ENCODE measurements at places on chromosomes 1 and 21.

DNA sequence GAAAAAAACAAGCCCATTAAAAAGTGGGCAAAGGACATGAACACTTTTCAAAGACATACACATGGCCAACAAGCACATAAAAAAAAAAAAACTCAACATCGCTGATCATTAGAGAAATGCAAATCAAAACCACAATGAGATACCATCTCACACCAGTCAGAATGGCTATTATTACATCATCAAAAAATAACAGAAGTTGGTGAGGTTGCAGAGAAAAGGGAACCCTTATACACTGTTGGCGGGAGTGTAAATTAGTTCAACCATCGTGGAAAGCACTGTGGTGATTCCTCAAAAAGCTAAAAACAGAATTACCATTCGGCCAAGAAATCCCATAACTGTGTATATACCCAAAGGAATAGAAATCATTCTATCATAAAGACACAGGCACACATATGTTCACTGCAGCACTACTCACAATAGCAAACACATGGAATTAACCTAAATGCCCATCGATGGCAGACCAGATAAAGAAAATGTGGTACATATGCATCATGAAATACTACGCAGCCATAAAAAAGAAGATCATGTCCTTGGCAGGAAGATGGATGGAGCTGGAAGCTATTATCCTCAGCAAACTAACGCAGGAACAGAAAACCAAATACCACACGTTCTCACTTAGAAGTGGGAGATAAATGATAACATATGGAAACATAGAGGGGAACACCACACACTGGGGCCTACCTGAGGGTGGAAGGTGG lies 70.1 kb downstream of the INTS7 start:
- DNase-seq, result no peak

DNA sequence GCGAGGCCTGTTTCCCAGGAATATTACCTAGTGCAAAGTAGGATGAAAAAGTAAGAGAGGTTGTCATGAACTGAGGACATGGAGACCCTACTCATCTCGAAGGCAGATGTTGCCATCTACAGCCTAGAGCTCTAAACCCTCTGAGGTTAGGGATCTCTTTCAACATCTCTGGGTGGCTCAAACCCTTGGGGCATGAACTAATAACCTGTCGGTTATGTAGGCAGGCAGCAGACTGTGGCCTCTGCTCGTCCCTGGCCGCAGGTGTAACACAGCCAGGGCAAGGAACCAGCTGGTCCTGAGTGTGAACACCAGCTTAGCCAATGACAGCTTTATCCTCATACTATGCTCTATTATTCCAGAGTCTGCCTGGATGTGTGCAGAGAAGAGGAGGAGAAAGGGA lies 13.2 kb downstream of the CAPZB start:
- DNase-seq, result no peak

DNA sequence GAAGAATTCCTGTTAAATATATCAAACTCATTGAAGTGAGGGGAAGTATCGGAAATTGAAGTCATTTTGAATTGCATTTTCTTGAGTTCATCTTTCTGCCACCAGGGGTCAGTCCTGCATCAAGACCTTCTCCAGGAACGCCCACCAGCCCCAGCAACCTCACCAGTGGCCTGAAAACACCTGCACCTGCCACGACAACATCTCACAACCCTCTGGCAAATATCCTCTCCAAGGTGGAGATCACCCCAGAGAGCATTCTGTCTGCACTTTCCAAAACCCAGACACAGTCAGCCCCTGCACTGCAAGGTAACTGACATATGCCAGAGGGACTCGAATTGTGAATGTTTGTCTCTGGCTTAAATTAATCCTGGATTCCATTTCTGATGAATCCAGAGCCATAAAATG lies 22.8 kb upstream of the TARS2 start:
- peak; percentile 69 for DNase-seq

GRCh38 chr21:45873418-45873817 lies 108.2 kb upstream of the COL6A1 start:
- no peak for DNase-seq

- no peak for DNase-seq
Measured at GRCh38 chr1:55611123-55611522, 396.0 kb upstream of the USP24 start.

DNA sequence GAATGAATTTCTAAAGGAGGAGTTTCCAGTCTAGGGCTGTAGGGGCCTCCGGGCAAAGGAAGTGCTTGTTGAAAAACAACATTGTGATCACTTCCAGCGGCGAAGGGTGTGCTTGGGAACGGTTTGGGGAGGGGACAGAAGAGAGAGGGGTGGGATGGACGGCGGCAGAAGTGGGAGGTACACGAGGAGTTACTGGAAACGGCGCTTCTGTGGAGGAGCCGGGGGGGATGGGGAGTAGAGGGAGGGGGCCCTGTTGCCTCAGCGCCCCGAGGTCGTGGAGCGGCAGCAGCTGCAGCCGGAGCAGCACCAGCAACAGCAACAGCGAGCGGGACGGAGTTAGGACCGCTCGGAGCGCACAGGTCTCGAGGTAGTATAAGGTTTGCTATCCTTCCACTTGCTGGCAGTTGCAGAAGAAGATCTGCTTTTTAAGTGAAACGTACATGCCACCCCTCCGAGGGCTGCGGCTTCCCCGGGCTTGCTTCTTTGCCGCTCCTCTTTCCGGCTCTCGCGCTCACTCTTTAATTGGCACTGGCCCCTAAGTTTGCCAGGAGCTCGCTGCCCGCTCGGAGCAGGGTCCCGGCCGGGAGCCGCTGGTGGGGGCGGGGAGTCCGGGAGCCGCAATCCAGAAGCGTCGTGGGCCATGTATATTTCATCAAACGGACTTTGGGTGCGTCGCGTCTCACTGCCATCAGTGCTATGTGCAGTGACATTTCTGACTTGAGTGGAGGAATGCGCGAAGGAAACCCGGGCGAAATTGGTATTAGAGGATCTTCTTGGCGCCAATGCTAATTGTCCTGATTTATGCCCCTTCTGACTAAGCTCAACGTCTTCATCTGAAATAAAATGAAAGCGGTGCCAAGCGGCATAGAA lies 771 bp upstream of the NTNG1 start:
- DNase-seq, result peak; percentile 8

DNA sequence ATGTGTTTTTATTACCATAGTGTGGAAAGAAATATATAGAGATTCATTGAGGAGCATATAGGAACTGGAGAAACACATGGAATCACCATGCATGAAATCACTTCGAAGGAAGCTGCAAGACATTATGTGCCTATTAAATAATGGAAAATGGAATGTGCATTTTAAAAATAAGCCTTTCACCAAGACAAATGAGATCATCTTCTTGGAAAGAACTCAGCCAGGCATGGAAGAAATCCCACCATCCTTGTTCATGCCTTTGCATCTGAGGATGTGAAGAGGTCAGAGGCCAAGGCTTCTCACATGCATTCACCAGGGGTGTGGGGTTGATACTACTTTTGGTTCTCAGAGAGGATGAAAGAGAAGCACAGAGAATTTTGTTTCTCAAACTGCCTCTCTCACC lies 50.0 kb downstream of the C1orf198 start:
- no peak for DNase-seq

- no peak for DNase-seq
Measured at GRCh38 chr1:2865571-2866421, 64.3 kb upstream of the TTC34 start.

GRCh38 chr1:151960780-151961513 lies 32.7 kb downstream of the S100A10 start:
- no peak for DNase-seq

- no peak for DNase-seq
Measured at GRCh38 chr1:24866211-24867083, 63.6 kb downstream of the RUNX3 start.

DNA sequence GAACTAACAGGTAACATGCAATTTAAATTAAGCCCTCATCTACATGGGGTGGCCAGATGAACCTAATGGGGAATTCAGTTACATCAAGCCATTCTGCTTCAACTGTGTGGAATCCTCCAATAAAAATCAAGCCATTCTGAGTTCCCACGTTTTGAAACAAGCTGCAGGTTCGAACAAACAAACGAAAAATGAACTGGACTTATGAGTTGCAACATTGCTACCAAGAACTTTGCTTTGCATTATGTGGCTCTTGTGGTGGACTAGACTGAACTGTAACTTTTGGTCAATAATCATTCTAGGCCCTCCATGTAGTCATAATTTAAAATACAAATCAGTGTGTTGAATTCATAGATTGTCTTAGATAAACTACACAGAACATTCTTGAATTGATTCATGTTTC lies 517.2 kb downstream of the PTBP2 start:
- no peak for DNase-seq

GRCh38 chr21:46007492-46007868 lies 25.9 kb downstream of the COL6A1 start:
- no peak for DNase-seq
